ENCODE measurements at places on chromosomes 1 and 21. TPM values are rescaled to one million over a fixed set of nuclear protein-coding genes. Genes with fewer than 3 reads are reported as not detected.

SIM2 gene
- under 0.01 TPM for total RNA-seq

USH2A gene
- total RNA-seq: not detected

PFDN2 gene
- total RNA-seq: 65.2 TPM

HORMAD1 gene
- total RNA-seq: not detected

RXFP4 gene
- not detected for total RNA-seq

MIXL1 gene
- total RNA-seq: not detected

S100A1 gene
- not detected for total RNA-seq

LRRC71 gene
- total RNA-seq: 0.36 TPM

REN gene
- total RNA-seq: not detected

ELOA gene
- 21.6 TPM for total RNA-seq

ZBTB17 gene
- 64.3 TPM for total RNA-seq

SELP gene
- total RNA-seq: 0.47 TPM

LIN28A gene
- not detected for total RNA-seq

LRRC53 gene
- not detected for total RNA-seq

SAMSN1 gene
- total RNA-seq: 6.5 TPM

OR2T10 gene
- total RNA-seq: not detected

TRIM63 gene
- not detected for total RNA-seq

GLIS1 gene
- total RNA-seq: 0.28 TPM

INTS3 gene
- total RNA-seq: 38.2 TPM

SPRR2G gene
- not detected for total RNA-seq

ERICH3 gene
- not detected for total RNA-seq

CLDN17 gene
- not detected for total RNA-seq

CFAP141 gene
- total RNA-seq: not detected

KRTAP6-1 gene
- total RNA-seq: not detected

RHD gene
- total RNA-seq: not detected

GPR61 gene
- total RNA-seq: 0.66 TPM

VCAM1 gene
- total RNA-seq: 11.7 TPM

UBASH3A gene
- total RNA-seq: not detected

UTS2 gene
- not detected for total RNA-seq

DRAM2 gene
- 57.6 TPM for total RNA-seq

HPCA gene
- total RNA-seq: not detected

All from endothelial cell of coronary artery (primary cell).